ENCODE measurements at places on chromosomes 4 and X. TPM values are rescaled to one million over a fixed set of nuclear protein-coding genes. Genes with fewer than 3 reads are reported as not detected.

DNA sequence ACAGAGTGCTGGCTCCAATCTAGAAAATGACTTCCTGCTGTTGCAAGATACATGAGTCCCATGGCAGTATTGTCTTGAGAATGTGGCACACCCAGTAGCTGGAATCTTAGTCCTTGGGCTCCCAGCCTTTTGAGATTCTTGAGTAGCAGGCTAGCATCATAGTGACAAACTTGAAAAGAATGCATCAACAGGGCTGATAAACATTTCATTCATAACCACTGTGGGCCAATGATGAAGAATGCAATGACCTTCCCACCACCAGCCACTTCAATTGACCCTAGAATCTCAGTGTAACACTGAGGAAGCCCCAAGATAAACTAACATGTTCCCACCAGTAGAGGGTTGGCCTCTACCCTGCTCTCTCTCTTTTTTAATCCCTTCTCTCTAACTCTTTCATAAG is 329.3 kb downstream of the GBA3 start:
- no peak for DNase-seq

- DNase-seq, result no peak
Measured at GRCh38 chr4:119652998-119653397, 24.4 kb upstream of the PDE5A start.

GRCh38 chrX:81390237-81390636 is 188.3 kb downstream of the SH3BGRL start:
- DNase-seq, result no peak

GRCh38 chr4:7862561-7863192 is 77.0 kb downstream of the AFAP1 start:
- DNase-seq, result no peak

- no peak for DNase-seq
Measured at GRCh38 chr4:8726344-8726851, 133.8 kb downstream of the CPZ start.

GRCh38 chrX:110669572-110669971 is 126.0 kb downstream of the CHRDL1 start:
- no peak for DNase-seq

The DUX4 gene
- total RNA-seq, result not detected

The SPANXN5 gene
- total RNA-seq, result not detected

DNA sequence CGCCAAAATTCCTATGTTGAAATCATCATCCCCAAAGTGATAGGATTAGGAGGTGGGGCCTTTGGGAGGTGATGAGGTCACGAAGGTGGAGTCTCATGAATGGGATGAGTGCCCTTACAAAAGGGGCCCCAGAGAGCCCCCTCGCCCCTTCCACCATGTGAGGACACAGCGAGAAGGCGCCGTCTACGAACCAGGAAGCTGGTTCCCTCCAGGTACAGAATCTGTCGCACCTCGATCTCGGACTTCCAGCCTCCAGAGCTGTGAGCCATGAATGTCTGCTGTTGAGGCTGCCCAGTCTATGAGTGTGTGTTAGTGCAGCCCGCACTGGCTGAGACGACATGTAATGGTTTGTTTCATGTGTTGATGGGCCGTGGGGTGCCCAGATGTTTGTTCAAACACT is 60.3 kb downstream of the PRKX start:
- no peak for DNase-seq

GRCh38 chr4:41410049-41410448 is 127.9 kb upstream of the LIMCH1 start:
- DNase-seq, result no peak

DNA sequence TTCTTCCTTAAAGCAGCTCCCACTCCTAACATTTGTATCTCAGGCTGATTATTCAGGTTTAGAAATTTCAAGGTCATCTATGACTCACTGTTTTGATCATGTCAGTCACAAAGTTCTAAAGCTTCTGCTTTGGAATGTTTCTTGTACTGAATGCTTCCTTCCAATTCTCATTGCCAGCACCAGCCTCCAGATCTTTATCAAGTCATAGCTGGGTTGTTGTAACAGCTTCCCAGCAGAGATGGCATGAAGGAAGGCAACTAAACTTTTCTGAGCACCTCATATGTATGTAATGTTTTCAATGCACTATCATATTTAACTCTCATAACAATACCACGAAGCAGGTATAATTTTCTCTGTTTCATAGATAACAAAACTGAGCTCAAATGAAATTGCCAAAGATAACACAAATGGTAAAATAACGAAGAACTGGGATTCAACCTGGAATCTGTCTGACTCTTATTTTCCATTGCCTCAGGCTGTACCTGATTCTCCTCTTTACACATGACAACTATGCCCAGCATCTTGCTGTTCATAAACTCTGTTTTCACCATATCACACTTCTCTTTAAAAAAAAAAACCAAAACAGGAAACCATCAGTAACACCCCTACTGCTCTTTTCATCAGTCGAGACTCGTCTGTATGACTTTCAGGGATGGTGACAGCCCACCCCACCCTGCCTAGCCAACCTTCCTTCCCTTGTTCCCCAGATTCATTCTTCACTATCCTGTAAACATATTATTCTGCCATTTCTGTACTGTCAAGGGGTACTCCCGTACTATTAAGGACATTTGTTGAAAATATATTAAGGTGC is 13.4 kb downstream of the TRPC3 start:
- no peak for DNase-seq

- DNase-seq, result no peak
Measured at GRCh38 chr4:70945452-70946055, 43.4 kb downstream of the MOB1B start.

- no peak for DNase-seq
Measured at GRCh38 chrX:24343719-24344118, 16.7 kb upstream of the SUPT20HL1 start.

The NAA11 gene
- not detected for total RNA-seq

The CLDN2 gene
- not detected for total RNA-seq

GRCh38 chrX:53440101-53440500 is 5.9 kb upstream of the HSD17B10 start:
- DNase-seq, result no peak

The SPANXN2 gene
- not detected for total RNA-seq

GRCh38 chr4:86564795-86565194 is 29.3 kb upstream of the PTPN13 start:
- DNase-seq, result no peak

Measured in Right ventricle myocardium inferior (tissue), 1 donor.